ENCODE measurements at places on chromosomes 13 and 19.

DNA sequence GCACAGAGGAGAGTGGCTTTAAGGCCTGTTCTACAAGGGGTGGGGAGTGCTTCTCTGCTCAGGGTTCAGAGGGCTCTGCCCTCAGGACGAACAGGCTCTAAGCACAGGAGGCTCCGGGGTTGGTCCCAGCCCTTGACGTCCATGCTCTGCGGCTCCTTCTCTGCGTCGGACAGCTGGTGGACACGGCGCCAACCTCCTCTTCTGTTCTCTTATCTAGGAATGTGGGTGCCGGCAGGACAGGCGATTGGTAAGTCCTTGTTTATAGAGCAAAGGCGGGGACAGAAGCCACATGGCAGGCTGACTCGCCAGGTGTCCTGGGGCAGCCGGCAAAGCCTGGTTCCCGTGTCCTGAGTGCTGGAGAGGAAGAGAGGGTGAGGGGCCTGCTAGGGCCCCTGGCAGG, 8.4 kb upstream of the RPS15 start:
- DNase-seq: no peak

- peak; percentile 12 for DNase-seq
These were observed 33.8 kb upstream of the MYO16 start for GRCh38 chr13:108595436-108596274.

GRCh38 chr13:75326173-75327134, 155.5 kb downstream of the TBC1D4 start:
- peak; percentile 67 for DNase-seq

DNA sequence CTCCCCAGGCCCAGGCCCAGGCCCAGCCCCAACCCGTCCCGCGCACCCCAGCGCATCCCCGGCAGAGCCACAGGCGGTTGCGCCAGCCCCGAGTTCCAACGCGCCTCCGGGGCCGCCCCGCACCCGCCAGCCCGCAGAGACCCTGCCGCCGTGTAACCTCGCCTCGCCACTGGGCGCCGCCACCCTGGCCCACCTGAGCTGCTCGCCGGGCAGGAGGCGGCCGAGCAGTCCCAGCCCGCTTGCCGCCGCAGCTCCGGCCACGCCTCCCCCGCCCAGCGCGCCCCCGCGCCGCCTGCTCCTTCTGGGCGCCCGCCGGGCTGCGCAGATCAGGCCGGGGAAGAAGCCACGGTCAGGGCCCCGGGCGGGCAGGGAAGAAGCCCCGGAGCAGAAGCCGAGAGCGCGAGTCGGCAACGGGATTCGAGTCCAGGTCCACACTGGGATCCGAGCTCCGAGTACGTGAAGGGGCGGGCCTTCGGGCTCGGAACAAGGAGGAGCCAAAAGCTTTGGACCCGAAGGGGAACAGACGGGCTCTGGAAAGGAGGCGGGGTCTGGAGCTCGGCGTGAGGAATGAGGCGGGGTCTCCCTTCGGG, at the start of gene MBOAT7:
Gene MBOAT7 (minus strand): TSS at position 436 of the 590 bp plus-strand sequence. CDS start 1,072 bp downstream, outside the sequence.
- DNase-seq: no peak

- DNase-seq: no peak
These were observed 130.5 kb downstream of the MAB21L1 start for GRCh38 chr13:35345992-35346391.

GRCh38 chr13:25468325-25469168, 96.8 kb downstream of the ATP8A2 start:
- peak; percentile 12 for DNase-seq

DNA sequence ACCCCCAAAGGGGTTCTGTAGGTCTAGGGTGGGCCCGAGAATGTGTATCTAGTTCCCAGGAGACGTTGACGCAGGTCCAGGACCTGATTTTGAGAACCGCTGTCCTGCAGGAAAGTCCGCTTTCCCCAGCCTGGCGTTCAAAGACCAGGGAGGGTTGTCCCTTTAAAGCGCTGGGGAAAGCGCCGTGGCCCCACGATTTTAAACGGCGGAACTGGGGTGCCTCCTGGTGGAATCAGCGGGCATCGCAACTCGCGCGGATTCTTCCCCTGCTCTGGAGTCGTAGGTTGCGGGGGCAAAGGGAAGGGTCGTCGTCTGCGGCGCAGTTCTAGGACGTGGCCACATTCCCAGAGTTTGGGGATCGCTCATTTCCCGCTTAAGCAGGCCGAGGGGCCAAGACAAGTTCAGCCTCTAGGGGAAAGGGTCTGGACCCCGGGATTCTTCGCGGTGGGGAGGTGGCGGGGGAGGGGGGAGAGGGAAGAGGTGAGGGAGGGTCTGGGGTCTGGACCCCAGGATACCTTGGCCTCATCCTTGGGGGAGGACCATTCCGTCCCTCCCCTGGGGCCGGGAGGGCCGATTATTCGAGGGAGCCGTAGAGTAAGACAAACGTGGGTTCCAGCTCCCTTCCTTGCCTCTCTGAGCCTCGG, 7.7 kb downstream of the PNMA8B start:
- peak; percentile 71 for DNase-seq

- DNase-seq: peak; percentile 69
These were observed 221.0 kb downstream of the KLF12 start for GRCh38 chr13:73913079-73913740.

DNA sequence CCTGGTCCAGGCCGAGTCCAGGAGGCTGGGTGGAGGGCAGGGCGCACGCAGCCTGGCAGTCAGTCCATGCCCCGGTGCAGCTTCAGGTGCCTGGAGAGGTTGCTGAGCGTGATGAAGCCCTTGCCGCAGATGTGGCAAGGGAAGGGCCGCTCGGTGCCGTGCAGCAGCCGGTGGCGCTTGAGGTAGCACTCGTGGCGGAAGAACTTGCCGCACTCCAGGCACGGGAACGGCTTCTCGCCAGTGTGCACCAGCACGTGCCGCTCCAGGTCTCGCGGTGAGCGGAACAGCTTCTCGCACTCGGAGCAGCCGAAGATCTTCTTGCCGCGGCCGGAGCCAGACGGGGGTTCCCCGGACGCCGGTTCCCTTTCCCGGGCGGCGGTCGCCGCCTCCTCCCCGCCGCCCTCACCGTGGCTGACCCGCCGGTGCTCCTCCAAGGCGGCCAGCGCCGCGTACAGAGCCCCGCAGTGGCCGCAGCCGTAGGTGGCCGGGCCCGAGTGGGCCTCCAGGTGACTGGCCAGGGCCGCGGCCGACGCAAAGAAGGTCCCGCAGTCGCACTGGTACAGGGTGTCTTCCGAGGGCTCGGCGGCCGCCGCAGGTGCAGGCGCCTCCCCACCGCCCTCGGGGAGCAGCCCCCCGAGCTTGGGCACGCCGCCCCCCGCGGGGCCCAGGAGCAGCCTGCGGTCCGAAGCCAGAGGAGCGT, 6.8 kb downstream of the FIZ1 start:
- no peak for DNase-seq

DNA sequence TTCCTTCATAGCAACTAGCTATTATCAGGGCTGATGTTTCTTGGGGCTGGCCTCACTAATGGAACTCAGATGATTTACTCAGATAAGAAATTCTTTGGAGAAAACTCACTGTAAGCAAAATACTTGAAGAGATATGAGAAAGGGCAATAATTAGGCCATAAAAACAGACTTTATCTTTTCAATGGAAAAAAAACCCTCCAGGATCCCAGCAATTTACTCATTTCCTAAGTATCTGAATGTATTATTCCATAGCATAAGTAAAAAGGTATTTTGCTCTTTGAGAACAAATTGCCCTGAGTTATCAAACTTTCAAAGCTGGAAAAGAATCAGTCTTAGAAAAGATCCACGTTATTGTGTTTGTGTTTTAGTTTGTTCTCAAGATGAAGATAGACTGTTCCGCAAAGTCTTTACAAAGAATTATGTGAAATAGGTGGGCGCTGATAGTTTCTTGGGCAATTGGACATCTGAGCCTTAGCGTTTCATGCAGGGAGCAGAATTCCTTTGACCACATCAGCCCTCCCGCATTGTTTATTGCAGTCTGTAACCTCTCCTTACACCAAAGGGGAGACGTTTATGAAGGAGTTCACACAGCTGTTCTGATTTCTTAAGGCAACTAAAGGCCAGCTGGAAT, 29.1 kb upstream of the CSNK1A1L start:
- peak; percentile 99 for DNase-seq

GRCh38 chr13:85406269-85406975, 392.8 kb downstream of the SLITRK6 start:
- DNase-seq: no peak

GRCh38 chr19:43699506-43700394, 16.1 kb upstream of the IRGC start:
- peak; percentile 34 for DNase-seq

- DNase-seq: no peak
These were observed 6.7 kb downstream of the KLK14 start for GRCh38 chr19:51075998-51076397.

Data from choroid plexus epithelial cell (primary cell).